ENCODE measurements at places on chromosomes 13 and 19.

GRCh38 chr13:111219280-111219679 is 101.2 kb upstream of the TEX29 start:
- DNase-seq = no peak

DNA sequence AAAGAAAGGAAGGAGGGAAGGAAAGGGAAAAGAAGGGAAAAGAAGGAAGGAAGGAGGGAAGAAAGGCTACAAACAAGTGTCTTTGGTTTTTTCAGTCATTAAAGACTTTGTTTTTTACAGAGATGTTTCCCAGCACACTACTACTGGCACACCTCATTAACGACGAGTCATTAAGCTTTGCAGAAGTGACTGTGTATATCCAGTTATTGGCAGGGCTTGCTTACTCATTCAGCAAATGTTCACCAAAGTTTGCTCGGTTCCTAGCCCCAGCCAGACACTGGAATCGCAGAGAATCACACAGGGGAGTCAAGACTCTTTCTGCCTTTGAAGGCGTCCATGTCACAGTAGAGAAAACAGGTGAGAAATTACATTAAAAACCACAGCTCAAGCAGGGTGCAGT is 4.3 kb downstream of the NLRP12 start:
- DNase-seq = no peak

GRCh38 chr13:40063703-40064102 is 408.2 kb downstream of the COG6 start:
- DNase-seq = peak; percentile 4

- DNase-seq = no peak
Observed at GRCh38 chr13:40273253-40274025, 393.0 kb downstream of the FOXO1 start.

GRCh38 chr13:44382635-44383145 is 9.1 kb downstream of the SERP2 start:
- DNase-seq = no peak

DNA sequence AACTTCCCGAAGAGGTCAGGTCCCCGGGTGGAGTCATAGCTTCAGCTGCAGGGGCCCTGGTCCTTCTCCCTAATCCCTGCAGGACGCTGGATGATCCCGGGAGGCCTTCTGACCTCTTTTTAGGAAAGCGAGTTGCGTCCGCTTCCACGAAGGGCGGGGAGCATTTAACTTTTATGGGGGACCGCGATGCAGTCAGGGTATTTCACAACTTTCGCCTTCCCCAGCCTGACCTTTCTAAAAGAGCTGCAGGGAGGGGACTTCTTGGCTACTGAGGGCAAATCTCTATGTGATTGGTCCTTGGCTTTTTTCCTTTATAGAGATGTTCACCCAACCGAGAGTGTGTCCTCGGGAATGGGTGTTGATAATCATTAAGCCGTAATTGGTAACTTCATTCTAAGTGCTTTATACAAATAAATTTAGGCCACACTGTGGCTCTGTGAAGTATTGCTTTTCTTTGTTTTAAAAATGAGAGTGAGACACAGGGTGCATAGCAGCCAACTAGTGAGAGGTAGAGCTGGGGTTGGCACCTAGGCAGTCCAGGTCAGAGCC is 778 bp downstream of the ZNF230 start:
- DNase-seq = peak; percentile 20

GRCh38 chr19:54633401-54633800 is 3.1 kb downstream of the LILRB1 start:
- DNase-seq = no peak

GRCh38 chr13:94708031-94708859 is 4.1 kb downstream of the SOX21 start:
- DNase-seq = no peak

GRCh38 chr19:47730910-47731309 is 14.4 kb upstream of the NOP53 start:
- no peak for DNase-seq

DNA sequence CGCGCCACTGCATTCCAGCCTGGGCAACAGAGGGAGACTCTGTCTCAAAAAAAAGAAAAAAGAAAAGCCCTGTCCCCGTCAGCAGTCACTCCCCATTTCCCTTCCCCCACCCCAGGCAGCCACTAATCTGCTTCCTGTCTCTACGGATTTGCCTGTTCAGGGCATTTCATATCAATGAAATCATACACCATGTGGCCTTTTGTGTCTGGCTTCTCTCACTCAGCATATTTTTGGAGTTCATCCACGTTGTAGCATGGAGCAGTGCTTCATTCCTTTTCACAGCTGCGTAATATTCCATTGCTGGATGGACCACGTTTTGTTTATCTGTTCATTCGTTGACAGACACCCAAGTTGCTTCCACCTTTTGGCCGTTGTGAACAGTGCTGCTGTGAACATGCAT is 36.1 kb upstream of the KLF2 start:
- DNase-seq = no peak

DNA sequence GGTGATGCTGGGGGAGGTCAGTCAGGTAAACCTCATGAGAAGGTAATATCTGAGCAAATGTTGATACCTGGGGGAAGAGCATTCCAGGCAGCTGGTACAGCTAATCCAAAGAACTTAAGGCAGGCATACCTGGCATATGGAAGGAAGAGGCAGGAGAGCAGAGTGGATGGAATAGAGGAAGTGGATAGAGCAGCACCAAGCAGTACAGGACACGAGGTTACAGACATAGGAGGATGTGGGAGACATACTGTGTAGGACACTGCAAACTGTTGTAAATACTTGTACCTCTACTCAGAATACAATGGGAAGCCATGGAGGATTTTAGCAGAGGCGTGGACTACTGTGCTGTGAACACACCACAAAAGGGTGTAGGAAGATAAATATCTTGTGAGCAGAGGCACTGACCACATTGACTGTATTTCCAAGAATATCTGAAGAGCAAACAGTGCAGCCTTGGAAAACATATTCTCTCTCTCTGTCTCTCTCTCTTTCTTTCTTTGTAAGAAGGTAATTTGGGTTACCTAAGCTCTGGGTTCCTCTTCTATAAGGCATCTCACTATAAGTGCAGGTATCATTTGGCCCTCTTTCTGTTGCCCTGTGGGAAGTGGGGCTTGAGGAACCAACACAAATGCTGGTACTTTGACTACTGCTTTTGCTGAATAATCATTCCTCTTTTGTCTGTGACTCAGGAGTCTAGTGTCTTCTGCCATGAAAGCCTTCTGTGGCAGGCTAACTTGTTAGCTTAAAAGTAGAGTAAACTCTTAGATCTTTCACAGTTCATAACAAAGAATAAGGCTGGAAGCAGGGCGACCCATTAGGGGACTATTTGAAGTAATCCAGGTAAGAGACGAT is 238.0 kb downstream of the VWA8 start:
- DNase-seq = no peak

DNA sequence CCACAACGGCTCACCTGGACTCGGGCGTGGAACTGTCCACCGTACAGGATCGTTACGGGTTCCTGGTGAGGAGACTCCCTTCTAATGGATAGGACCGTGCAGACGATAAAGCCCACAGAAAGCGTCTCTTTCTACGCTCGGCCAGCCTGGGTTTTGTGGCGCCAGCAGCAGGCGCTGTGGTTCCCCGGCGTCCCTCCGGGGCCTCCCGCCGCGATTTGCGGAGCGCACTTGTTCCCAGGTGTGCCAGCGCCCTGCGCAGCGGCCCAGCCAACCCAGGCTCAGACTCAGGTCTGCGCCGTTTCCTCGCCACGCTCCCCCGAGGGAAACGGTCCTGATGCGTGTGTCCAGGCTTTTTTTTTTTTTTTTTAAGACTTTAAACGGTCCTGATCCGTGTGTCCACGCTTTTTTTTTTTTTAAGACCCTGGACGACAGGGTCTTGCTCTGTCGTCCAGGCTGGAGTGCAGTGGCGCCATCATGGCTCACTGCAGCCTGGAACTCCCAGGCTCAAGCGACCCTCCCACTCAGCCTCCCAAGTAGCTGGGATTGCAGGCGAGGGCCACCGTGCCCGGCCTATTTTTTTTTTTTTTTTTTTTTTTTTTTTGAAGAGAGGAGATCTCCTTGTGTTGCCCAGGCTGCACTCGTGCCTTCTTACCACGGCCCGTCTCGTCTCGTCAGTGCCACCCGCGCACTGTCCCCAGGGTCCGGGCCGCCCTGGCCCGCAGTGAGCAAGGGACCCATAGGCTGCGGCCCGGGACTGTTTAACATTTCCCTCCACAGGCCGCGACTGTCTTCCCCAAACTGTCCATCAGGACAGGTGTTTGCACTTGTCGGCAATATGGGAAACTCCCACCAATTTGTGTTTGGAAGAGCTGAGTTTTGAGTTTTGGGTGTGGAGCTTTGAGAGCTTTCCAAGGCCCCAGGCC is 23.8 kb downstream of the GJA3 start:
- DNase-seq = peak; percentile 71

- no peak for DNase-seq
Observed at GRCh38 chr13:26528527-26528926, 29.0 kb upstream of the WASF3 start.

DNA sequence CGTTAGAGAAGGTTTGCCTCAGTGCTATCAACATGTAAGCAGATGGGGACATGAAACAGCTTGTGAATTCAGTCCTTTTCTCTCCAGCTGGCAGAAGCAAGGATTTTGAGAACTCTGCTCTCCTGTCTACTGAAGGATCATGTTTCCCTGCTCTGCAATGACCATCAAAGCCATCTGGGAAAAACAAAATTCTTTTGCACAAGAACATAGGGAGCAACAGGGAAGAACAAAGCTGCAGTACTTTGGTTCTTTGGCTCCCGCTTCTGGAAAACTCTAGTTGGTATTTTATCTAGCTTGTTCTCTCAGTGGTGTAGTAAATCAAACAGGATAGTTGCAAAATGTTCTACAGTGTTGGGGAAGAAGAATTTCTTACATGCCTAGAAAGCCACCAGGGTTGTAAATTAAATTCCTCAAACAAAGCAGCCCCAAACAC is 270.4 kb downstream of the ENOX1 start:
- no peak for DNase-seq

GRCh38 chr13:28685114-28685513 is 26.2 kb downstream of the POMP start:
- DNase-seq = no peak

DNA sequence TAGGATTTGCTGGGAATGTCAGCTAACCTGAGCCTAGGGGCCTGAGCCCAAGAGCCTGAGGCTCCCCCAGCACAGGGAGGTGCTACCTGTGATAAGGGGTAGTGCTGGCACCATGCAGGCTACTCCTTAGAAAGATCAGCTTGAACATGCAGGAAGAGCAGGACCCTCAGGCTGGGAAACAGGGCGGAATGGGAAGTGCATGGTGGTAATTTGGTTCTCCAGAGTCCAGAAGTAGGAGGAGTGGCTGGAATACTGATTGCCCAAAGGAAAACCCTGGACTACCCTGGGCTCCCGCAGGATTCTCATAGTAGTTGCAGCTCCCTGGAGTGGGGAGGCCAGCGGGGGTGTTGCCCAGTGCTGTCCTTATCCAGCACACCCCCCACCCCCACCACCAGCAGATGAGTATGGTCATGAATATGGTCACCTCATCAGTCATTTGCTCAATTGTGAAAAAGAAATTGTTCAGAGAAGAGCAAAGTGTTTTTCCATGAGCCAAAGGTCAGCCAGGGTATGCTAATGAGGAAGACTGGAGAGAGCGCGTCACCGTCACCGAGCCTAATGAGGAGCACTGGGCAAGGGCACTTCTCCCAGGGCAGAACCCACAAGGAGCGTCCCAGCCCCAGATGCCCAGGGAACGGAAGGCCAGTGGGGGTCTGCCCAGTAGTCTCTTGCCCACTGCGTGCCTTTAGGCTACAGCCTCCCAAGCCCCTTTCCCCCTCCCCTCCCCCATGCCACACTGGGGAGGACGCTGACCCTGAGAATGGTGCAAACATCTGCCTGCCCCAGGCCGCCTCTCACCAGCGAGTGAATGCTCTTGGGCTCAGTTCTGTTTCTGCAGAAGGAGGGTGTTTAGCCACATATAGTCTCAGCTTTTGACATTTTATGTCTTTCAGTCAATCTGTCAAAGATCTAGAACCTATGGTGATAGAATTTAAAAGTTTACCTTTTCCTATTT is 5.3 kb downstream of the SLC25A15 start:
- DNase-seq = no peak

GRCh38 chr13:80577926-80578670 is 237.2 kb upstream of the SPRY2 start:
- DNase-seq = no peak

GRCh38 chr19:24032651-24033050 is 54.3 kb upstream of the ZNF254 start:
- no peak for DNase-seq

GRCh38 chr13:25887962-25888655 is 163.7 kb downstream of the SHISA2 start:
- no peak for DNase-seq

DNA sequence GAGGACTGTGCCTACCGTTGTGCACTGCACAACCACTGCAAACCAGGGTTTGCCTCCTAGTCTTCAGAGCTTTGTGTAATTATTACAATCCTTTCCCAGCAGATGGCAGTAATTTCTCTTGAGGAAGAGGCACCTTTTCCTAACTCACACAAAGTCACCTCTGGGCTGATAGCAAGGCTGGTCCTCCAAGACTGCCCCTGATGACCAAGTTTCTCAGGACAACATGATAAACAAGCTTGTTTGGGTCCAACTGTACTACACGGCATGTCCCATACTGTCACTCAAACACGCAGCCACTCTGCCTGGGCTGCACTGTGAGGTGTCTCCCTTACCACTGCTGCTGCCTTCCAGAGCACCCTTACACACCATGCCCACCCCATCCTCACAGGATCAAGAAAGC is 39.3 kb downstream of the RFXAP start:
- no peak for DNase-seq

GRCh38 chr13:75830842-75831241 is 194.7 kb downstream of the LMO7 start:
- DNase-seq = no peak

DNA sequence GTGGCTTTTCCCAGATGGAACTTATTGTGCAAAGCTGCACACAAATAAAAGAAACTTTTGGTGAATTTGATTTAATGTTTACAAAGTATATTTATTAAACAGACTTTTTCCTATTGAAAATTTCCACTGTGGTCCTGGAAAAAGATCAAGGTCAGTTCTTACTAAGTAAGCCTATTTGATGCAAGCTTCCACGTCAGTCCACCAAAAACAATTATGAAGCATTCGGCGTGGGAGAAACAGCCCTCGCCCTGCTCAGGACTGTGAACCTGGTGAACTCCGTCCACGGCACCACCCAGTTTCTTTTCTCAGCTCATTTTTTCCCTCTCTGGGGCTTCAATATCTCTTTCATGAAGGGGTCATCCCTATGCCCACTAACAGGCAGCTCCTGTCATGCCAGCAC is 149.8 kb downstream of the EFNB2 start:
- no peak for DNase-seq
